ENCODE measurements at places on chromosomes 3 and 15.
A peak's percentile ranks its signal among the peaks of the same experiment; 100 is the strongest.

DNA sequence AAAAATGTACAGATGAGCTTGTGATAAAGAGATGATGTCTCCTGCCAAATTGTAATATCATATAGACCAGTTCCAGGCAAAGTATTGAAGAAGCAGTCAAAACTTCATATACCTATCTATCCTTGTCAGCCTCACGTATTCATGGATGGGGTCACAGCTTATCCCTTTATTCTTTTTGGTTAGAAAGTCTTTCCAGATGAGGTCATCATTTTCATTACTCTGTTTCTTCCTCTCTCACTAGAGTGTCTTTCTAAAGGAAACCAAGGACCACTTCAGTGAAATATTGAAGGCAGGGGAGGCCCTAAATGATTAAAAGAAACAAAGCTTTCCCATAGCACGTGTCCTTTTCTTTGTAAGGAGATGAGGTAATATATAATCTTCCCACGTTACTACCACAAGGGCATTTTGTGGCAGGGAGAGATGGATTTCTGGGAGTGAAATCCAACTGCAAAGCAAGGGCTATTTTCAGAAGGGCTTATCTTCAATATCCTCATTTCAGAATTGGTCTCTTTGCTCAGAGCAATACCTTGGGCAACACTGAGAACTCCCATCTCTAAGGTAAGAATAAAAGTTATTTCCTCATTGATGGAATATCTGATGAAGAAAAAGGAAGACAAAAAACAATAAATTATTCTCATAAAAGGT is 260.2 kb downstream of the TIGIT start:
- DNase-seq, result no peak

DNA sequence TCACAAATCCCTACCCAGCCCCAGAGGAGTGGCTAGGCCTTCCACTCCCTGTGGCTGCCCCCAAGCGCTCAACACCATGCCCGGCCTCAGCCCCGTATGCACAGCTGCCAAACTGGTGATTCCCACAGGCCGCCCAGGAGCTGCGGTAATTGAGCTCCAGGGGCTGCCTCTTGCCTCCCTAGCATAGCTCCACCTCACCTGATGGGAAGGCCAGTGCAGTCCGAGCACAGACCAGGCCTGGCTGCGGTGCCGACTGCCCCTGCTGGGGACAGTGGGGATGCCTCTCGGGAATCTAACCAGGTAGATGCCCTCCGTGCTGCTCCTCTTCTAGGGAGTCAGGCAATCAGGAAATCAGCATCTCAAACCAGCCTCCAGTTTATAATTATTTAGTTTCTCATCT is 25.9 kb downstream of the SCN5A start:
- no peak for DNase-seq

GRCh38 chr3:156388497-156389448 is 166.1 kb downstream of the SSR3 start:
- peak; percentile 89 for DNase-seq

GRCh38 chr3:72186400-72186855 is 401.5 kb upstream of the PROK2 start:
- peak; percentile 71 for DNase-seq

DNA sequence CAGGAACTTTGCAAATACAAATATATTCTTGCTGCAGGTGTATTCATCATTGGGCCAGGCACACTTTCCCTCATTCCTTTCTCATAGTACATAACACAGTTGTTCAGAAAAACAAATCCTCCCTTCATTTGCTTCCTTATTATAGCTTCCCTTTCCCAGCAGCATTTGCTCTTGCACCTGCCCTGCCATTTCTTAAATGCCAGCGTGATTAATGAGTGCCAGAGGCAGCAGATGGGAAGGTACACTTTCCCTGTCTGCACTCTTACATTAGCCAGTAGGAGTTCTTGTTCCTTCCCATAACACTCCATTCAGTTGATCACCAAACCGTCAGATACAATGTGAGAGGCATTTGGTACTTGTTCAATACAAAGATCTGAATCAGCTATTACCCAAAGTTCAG is 128.5 kb upstream of the GAP43 start:
- DNase-seq, result no peak

GRCh38 chr15:51888593-51889195 is 59.2 kb downstream of the TMOD3 start:
- DNase-seq, result peak; percentile 51

GRCh38 chr15:99010768-99011167 is 3.2 kb upstream of the PGPEP1L start:
- DNase-seq, result no peak

DNA sequence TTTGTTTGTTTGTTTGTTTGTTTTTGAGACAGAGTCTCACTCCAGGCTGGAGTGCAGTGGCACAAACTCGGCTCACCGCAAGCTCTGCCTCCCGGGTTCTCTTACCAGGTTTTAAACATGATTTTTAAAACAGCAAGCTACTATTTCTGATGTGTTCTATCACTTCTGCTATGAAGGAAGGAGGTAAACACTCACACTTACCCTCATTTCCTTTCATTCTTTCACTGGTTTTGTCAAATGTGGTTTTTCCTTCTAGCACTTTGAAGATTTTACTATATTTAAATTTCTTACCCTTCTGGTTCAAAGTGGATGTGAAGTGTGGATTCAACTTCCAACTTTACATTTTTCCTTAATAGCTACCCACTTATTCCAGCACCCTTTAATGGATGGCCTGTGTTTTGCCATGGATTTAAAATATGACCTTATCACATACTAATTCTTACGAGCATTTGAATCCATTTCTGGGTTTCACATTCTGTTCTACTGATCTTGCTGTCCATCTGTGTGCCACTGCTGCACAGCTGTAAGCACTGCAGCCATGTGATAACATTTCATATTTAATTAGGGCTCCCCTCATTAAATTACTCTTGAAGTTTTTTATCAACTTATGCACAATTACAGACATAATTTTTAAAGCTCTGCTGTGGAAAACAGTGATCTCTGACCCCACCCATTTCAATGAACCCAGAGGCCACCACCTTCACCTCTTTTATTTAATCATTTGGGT is 42.3 kb downstream of the TXNRD3 start:
- DNase-seq, result no peak

- no peak for DNase-seq
These were observed 284.2 kb downstream of the SV2B start for GRCh38 chr15:91384189-91384730.

GRCh38 chr3:49968346-49968745 is 28.4 kb downstream of the RBM6 start:
- no peak for DNase-seq

All from cardiac fibroblast (primary cell).